Inflammatory macrophage treated with lipopolysaccharide for 4 hours (primary cell): ENCODE measurements at places on chromosomes 1 and 21.

DNA sequence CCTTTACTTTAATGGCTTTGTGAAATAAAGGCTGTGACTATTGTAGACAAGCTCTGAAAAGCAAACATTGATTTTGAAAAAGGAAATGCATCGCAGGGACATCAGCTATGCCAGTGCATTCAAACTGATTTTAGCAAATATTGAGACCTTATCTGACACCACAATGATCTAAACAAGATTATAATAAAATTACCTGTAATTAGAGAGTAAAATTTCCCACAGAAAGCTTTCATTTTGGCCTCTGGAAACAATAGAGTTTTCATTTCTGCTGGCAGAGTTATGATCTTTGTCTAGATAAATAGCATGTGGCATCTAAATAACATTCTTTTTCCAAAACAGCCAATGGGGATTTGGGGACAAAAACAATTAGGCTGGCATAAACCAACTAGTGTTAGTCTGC, 650.4 kb upstream of the PRMT6 start:
- DNase-seq: no peak

DNA sequence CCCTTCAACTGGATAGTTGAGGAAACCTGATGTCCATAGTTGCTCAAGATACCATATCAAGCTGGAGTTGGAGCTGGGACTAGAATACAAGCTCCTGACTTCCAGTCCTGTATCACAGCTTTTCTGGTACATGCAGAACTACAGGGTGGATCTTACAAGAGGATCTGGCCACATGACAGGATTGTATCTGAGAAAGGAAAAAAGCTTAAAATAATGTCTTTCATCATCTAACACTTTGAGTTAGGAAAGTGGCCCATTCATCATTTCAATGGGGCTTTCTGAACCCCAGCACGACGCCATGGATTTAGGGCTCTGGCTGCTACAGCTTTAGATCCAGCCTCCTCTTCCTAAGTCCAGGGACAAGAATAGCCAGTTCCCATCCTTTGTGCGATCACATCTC, 46.9 kb downstream of the RASSF5 start:
- no peak for DNase-seq

GRCh38 chr1:210438928-210439841, 110.5 kb downstream of the HHAT start:
- DNase-seq: no peak

GRCh38 chr1:66731170-66731865, 20.9 kb upstream of the DYNLT5 start:
- DNase-seq: peak; percentile 54

DNA sequence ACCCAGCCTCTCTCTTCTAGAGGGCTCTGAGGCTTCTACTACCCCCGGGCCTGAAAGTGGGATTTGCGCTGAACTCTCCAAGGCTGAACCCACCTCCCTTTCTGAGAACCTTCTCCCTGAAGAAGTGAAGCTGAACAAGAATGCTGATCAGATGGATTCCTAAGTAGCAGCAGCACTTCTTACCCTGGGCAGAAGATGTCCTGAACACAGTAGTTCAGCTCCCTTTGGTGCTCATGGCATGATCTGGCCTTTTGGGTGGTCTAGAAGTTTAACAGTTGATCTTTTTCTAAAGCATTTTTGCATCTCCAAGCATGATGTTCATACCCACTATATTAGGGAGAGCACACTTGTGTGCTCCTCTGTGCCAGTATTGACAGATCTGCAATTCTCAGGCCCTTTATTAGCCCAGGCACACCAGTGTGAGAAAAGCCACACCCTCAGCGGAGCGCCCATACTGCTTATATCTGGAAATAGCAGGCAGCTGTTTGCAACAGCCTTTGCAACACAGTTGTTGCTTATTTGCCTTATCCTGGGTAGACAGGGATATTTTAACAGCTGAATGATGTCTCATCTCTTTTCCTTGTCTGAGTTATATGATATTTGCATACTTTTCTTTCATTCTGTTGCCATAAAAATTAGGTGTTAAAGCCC, 34.2 kb downstream of the CNN3 start:
- no peak for DNase-seq

- no peak for DNase-seq
Observed at GRCh38 chr1:75079538-75080290, 54.5 kb upstream of the LHX8 start.

GRCh38 chr1:27446496-27447020, 43.4 kb downstream of the WASF2 start:
- no peak for DNase-seq

DNA sequence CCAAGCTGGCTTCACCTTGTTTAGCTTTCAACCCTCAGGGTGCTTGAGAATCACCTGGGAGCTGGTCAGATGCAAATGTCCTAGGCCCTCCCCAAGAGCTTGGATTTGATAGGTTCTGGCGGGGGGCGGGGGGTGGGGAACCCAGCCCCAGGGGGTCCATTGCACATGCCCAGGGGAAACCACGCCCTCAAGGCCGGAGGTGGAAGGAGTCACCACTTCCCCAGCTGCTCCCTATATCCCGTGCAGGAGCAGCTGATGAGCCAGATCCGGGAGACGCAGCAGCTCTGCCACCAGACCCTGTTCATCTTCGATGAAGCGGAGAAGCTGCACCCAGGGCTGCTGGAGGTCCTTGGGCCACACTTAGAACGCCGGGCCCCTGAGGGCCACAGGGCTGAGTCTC, 5.8 kb downstream of the TOR3A start:
- no peak for DNase-seq

GRCh38 chr1:48947761-48948537, 171.3 kb upstream of the BEND5 start:
- no peak for DNase-seq

DNA sequence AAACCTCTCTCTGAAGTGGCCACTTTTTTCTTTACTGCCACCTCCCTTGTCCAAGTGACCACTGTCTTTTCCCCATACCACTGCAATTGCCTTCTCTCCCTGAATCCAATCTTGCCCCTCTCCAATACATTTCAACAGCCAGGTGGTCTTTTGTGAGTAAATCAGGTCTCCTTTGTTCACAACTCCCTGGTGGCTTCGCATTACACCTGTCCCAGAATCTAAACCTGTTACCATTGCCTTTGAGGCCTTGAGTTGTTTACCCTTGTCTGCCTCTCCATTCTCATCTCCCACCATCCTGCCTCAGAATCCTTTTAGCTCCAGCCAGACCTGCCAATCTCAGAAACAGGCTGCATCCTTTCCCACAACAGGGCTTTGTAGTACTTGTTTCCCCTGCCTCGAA, 21.8 kb upstream of the DYNLT5 start:
- no peak for DNase-seq

- DNase-seq: no peak
Observed at GRCh38 chr1:95554408-95554807, 320.4 kb downstream of the RWDD3 start.

DNA sequence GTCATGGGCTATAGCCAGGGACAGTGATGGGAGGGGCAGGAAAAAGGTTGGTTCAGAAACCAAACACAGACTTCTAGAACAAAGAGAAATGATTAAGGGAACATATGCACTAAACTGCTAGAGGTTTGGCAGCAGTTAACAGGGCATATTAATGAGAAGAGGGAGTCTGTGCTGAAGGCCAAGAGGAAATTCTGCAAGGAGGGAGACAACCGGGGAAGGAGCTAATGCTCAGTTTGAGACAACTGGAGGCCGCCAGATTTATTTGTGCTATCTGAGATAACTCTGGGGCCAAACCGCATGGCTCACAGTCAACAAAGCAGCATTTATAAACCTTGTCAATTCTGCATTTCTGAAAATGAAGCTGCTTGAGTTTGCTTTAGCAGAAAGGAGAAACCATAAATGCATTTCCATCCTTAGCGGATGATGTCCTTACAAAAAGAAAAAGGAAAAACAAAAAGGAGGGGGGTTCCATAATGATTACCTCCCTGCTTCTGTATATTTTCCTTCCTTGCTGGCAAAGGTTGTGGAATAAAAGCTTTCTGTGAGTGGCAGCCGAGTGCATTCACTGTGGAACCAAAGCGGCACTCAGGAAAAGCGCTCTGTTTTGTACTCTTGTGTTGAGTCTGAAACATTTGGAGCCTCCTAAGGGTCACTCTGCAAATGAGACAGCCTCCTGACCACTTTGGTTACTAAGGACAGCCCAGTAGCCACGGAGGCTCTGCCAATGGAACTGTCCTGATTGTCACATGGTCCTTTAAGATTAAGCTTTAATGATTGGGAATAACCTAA, 70.3 kb downstream of the SIM2 start:
- DNase-seq: no peak

DNA sequence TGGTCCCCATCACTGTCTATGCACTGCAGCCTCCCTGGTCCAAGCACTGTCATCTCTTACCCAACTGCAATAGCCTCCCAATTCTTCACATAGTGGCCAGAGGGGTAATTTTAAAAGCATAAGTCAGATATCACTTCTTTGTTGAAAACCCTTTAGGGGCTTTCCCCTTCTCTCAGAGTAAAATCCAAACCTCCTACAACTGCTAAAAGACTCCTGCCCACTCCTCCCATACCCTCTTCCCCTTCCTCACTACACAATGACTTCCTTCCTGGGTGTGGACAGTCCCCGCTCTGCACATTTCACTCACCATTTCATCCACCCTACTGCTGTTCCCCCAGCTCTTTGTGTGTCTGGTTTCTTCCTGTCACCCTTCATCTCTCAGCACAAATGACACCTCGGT, 8.3 kb downstream of the MCOLN2 start:
- DNase-seq: peak; percentile 90

DNA sequence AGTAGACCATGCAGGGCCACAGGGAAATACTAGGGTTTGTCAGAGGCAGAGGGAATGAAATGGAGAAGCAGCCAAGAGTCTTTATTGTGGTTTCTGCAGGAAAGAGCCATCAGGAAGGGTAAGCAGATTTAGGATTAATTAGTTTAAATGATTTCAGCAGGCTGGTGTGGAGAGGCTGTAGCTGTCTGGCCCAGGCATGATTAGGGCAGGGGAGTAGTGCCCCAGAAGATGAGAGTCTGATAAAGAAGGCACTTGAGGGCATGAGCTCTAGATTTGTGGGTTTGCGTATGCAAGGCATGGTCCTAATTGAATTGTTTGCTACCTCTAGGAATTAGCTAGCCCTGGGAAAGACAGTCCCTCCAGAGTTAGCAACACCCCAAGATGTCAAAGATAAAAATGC, 484.6 kb upstream of the PLXNA2 start:
- DNase-seq: no peak

DNA sequence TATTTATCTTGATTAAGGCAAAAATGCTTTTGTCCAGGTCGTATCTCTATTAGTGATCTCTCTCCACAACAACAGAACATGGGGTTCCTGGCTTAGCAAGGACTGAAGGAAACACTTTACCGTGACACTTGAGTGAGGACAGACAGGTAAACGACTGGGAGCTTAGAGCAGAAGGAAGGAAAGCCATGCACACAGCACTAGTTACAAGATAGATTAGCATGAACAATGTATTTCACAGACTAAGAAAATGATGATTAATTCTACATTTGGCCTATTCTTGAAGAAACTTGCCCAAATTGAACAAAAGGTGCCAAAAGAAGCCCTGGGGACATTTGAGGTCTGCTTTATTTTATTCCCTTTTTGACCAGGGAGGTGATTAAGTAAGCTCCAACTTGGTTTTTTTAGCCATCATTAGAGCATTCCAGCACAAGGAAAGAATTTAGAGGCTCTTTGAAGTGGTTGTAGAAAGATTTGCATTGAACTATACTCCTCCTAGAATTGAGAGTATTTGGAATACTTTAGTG, 248.5 kb downstream of the USP25 start:
- no peak for DNase-seq

DNA sequence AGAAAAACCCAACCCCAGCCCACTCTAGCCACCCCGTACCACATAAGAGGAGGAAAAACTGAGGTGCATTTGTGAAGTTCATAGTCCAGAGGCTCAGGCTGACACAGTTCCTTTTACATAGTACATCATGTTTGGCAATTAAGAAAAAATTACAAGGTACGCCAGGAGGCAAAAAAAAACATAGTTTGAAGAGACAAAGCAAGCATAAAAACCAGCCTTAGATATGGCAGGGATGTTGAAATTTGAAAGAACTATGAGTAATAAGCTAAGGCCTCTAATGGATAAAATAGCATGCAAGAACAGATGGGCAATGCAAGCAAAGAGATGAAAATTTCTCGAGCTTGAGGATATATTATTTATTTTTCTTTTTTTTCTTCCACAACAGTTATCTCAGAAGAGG, 31.9 kb downstream of the MIXL1 start:
- DNase-seq: no peak

DNA sequence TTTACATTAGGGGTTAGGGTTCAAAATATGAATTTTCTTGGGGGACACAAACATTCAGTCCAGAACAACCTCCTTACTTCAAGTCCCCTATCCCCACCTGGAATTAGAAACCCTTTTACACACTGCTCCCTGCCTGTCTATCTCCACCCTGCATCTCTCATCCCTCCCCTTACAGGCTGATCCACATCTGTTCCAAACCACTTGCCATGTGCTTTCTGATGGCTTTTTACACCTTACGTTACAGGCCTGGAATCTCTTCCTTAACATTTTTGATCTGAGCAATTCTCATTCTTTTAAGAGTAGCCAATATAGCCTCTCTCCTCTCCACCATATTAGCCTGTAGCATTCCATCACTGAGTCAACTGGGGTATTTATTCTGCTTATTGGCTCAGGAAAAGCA, 122.0 kb downstream of the PTBP2 start:
- DNase-seq: no peak

GRCh38 chr1:63198871-63199394, 123.4 kb upstream of the FOXD3 start:
- DNase-seq: no peak

DNA sequence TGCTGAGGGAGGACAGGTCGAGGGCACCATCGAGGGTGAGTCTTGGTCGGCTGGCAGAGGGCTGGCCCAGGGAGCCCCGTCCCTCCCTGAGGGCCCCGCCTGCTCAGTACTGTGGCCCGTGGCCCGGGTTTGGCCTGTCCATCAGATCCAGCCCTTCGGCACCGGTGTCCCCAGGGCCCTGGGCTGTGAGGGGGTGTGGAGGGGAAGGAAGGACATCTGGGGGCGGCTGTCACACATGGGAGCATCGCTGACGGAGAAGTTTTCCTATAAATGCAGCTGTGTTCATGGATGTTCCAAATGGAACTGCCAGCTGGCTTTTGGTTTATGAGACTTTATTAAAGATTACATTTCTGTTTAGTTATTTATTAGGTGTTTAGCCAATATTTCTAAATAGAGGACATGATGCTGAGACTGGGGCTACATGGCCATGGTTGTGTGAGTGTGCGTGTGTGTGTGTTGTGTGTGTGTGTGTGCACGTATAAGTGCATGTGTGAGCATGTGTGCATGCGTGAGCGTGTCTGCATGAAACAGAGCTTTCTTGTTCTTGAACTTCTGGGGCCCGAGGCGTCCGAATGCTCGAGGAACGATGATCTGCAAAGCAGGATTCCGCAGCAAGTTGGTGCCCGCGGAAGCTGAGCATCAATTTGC, 54.3 kb downstream of the SLX9 start:
- no peak for DNase-seq

DNA sequence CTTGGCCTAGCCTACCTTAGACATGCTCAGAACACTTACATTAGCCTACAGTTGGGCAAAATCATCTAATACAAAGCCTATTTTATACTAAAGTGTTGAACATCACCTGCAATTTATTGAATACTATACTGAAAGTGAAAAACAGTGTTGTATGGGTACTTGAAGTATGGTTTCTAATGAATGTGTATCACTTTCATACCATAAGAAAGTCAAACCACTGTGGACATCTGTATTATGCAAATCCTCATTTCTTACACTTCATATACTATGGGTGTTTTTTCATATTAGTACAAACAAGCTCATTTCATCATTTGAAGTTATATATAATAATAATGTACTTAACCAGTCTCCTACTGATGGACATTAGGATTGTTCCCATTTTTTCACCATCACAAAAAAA, 41.2 kb downstream of the TDRD5 start:
- DNase-seq: no peak

GRCh38 chr1:103516693-103517092, 8.8 kb upstream of the RNPC3 start:
- no peak for DNase-seq
